Effector memory CD4-positive, alpha-beta T cell (primary cell): ENCODE measurements at places on chromosomes 7 and 10.

- H3K4me1 ChIP-seq = no peaks in the 10 kb centered on the region
- H3K36me3 ChIP-seq = no peaks in the 10 kb centered on the region
- H3K27me3 ChIP-seq = no peaks in the 10 kb centered on the region
- no peak for DNase-seq
- no peak overlapping the region for H3K4me3 ChIP-seq
Measured at GRCh38 chr10:63702092-63702491, 180.9 kb downstream of the REEP3 start.

GRCh38 chr7:1011297-1012003, 28.5 kb downstream of the CYP2W1 start:
- H3K27me3 ChIP-seq = no peaks in the 10 kb centered on the region
- peaks cover 5% of the 10 kb centered on the region for H3K4me1 ChIP-seq
- no peak overlapping the region for H3K4me3 ChIP-seq
- DNase-seq = no peak

- no peak overlapping the region for H3K27ac ChIP-seq
- peaks cover 78% of the 10 kb centered on the region for H3K4me1 ChIP-seq
- no peaks in the 10 kb centered on the region for H3K27me3 ChIP-seq
- H3K36me3 ChIP-seq = peaks cover 7% of the 10 kb centered on the region
Measured at GRCh38 chr7:55473932-55474331, 98.4 kb downstream of the VOPP1 start.

- no peak overlapping the region for H3K27ac ChIP-seq
- no peak for DNase-seq
- no peaks in the 10 kb centered on the region for H3K4me1 ChIP-seq
- H3K27me3 ChIP-seq = no peaks in the 10 kb centered on the region
- H3K36me3 ChIP-seq = no peaks in the 10 kb centered on the region
Measured at GRCh38 chr10:49360271-49361177, 35.4 kb downstream of the DRGX start.

DNA sequence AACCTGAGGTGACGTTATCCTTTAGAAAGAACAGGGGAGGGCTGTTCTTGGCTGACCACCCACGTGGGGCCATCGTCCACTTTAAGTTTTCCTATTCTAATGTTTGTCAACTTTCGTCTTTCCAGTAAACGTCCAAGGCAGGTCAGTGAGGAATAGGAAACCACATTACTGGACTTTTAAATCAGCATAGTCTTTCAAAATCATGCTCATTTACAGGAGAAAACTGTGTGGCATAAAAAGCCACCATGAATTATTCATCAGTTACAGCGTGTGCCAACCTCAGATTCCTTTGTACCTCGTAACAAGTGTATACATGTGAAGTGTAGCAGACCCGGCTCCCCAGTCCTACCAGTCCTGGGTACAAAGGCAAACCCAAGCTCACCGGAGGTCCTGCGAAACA, 25.1 kb upstream of the ABLIM1 start:
- H3K4me1 ChIP-seq = no peaks in the 10 kb centered on the region
- DNase-seq = no peak
- H3K27ac ChIP-seq = no peak overlapping the region
- H3K36me3 ChIP-seq = no peaks in the 10 kb centered on the region
- H3K27me3 ChIP-seq = no peaks in the 10 kb centered on the region

DNA sequence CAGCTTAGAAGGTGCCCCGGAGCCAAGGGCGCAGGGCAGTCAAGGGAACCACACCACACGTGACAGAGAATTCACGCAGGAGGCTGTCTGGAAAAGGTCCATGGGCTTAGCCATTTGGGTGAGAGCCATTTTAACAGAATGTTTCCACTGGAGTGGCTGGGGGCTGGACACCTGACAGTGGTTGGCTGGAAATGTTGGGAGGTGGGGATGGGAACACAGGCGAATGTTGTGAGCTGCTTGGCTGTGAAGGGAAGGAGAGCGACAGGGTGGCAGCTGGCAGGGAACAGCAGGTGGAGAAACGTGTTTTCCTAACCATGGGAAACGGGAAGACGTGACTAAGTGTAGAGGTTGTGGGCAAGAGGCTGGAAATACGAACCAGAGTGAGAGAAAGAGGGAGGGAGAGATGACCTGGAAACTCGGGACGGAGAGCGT, 100.5 kb upstream of the ZNF32 start:
- H3K27ac ChIP-seq = no peak overlapping the region
- no peaks in the 10 kb centered on the region for H3K27me3 ChIP-seq
- no peaks in the 10 kb centered on the region for H3K4me1 ChIP-seq
- no peaks in the 10 kb centered on the region for H3K36me3 ChIP-seq
- DNase-seq = no peak
- H3K4me3 ChIP-seq = no peak overlapping the region

DNA sequence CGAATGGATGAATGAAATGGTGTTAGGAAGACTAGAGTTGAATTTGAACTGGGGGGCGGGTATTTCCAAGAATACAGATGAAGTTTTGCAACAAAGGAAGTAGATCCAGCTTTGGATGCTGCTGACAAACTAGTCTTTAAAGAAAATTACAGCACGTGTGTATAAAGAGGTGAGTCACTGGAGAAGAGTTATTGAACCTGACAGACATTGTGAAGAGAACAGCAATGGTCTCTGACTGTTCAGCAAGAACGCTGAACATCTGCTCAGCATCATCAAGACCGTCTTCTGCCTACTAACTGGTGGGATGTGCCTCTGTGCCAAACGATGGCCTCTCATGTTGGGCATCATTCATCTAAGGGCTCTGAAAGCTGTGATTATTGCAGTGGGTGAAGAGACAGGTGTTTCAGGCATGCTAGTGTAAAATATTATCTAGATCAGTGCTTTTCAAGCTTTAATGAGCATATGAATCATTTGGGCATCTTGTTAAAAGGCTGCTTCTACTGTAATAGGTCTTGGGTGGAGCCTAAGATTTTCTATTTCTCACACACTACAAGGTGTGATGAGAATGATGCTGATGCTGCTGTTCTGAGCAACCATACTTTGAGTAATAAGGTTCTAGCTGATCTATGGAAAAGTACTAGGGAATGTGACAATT, 291.3 kb downstream of the PTEN start:
- no peaks in the 10 kb centered on the region for H3K27me3 ChIP-seq
- peaks cover 7% of the 10 kb centered on the region for H3K4me1 ChIP-seq
- H3K4me3 ChIP-seq = no peak overlapping the region
- H3K36me3 ChIP-seq = no peaks in the 10 kb centered on the region

DNA sequence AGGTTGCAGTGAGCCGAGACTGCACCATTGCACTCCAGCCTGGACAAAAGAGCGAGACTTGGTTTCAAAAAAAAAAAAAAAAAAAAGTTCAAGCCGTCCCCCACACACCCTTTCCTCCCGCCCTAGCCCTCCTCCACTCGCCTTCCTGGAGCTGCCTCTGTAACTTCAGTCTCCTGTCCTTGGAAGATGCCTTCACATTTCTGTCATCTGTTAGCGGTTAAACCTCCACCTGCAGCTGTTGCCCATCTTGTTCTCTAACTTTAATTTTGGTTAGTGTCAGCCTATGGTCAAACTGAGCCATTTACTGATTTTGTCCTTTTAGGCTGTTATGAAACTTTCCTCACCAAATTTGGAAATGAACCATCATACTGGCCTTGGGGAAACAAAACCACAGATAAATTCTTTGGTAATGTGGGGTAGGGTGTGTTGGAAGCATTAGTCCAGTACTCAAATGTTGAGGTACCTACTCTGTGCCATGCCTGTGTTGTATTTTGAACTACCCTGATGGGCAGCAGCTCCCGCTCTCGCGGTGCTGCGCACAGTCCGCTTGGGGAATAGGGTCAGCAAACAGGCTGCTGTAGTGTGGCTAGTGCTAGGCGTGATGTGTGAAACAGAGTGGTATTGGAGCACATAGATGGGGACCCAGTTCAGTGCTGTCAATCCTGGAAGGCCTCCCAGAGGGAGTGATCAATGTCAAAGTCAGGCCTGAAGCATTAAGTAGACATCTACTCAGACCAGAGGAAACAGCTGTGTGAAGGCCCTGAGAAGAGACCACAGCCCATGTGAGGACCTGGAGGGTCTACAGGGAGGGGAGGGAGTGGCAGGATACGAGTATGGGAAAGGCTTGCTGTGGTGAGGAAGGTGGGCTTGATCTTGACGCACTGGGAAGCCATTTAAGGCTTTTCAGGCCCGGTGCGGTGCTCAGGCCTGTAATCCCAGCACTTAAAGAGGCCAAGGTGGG, 26.9 kb downstream of the SFXN4 start:
- peaks cover 4% of the 10 kb centered on the region for H3K4me1 ChIP-seq
- no peak overlapping the region for H3K27ac ChIP-seq
- no peaks in the 10 kb centered on the region for H3K27me3 ChIP-seq
- H3K4me3 ChIP-seq = no peak overlapping the region
- no peak for DNase-seq

- no peaks in the 10 kb centered on the region for H3K27me3 ChIP-seq
- H3K4me3 ChIP-seq = no peak overlapping the region
- DNase-seq = no peak
- no peaks in the 10 kb centered on the region for H3K36me3 ChIP-seq
Measured at GRCh38 chr10:48670978-48671913, 13.4 kb upstream of the WDFY4 start.

- no peaks in the 10 kb centered on the region for H3K36me3 ChIP-seq
- H3K4me3 ChIP-seq = peak overlapping the region; percentile 18
- no peaks in the 10 kb centered on the region for H3K4me1 ChIP-seq
Measured at GRCh38 chr10:119686465-119687191, 35.4 kb downstream of the BAG3 start.

DNA sequence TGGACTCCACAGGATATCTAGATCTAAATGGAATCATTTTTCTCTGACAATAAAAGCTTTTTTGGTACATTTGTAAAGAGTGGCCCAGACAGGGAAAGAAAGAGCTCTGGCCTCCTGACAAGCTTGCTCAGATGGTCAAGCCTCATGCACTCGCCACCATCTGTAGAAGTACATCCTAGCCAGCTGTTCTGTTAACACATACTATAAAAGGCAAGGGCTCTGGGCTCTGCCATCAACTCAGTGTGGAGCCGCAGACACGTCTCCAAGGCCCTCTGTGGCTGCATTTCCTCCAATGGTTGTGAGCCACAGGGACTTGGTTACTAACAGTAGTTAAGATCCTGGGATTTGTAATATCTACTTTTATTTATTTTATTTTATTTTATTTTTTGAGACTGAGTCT, 70.8 kb upstream of the KDM7A start:
- H3K27ac ChIP-seq = no peak overlapping the region
- peaks cover 4% of the 10 kb centered on the region for H3K4me1 ChIP-seq
- no peak overlapping the region for H3K4me3 ChIP-seq
- H3K27me3 ChIP-seq = no peaks in the 10 kb centered on the region

DNA sequence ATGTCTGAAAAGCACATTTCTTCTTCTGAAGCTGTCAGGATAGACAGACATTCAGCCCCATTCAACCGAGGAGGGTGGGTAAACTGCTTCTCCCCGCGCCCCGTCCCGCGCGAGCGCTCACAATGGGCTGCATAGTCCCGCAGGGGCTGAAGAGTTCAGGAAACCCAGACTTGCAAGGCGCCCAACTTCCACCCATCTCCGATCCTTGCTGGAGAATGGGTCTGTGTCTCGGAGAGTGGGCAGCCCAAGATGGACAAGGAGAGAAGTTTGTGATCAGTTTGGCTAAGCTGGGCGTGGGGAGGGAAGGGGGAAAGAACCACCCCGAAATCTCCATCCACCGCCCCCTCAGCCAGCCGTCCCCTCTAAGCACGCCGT, 686 bp downstream of the AASS start:
- H3K27me3 ChIP-seq = no peaks in the 10 kb centered on the region
- H3K4me1 ChIP-seq = no peaks in the 10 kb centered on the region
- peak overlapping the region; percentile 60 for H3K4me3 ChIP-seq
- H3K36me3 ChIP-seq = no peaks in the 10 kb centered on the region

DNA sequence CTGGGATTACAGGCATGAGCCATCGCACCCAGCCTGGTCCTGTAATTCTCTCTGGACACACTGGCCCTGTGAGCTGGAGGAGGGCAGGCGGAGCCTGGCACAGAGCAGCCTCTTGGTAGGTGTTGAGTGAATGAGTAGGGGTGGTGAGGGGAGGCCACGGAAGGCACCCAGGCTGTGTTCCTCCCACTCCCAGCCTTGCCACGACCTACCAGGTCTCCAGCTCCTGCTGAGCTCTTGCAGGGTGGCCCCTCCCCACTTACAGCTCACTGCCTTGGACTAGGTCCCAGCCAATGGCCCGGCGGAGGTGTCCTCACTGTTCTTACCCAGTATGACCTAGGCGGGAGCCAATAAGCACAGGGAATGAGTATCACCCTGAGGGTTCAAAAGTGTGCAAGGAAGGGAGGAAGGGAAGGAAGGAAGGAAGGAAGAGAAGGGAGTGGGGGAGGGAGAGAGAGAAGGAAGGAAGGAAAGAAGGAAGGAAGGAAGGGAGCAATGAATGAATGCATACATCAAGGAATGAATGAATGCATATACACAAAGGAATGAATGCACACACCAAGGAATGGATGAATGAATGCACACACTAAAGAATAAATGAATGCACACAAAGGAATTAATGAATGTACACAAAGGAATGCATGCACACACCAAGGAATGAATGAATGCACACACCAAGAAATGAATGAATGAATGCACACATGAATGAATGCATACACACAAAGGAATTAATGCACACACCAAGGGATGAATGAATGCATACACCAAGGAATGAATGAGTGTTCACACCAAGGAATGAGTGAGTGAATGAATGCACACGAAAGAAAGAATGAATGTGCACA, 45.5 kb downstream of the GTF2IRD1 start:
- no peaks in the 10 kb centered on the region for H3K4me1 ChIP-seq
- no peaks in the 10 kb centered on the region for H3K36me3 ChIP-seq
- no peak overlapping the region for H3K27ac ChIP-seq
- no peaks in the 10 kb centered on the region for H3K27me3 ChIP-seq

DNA sequence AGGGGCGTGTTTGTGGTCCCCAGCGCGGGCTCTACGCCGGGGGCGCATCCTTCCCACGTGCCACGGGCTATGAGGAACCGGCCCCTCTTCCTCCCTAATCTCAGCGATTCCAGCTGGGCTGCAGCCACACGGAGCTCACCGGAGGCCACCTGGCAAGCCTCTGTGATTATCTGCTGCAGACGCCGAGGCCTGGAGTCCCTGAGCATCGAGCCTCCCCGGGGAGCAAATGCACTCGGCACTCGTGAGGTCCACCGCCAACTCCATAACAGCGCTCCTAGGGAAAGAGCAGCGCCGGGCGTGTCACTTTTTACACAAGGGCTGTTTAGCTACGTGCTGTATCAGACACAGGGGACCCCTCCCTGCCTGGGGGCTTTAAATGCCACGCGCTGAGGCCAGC, 101.2 kb downstream of the DYNC2I1 start:
- no peak overlapping the region for H3K27ac ChIP-seq
- peak overlapping the region; percentile 51 for H3K4me3 ChIP-seq
- peaks cover 2% of the 10 kb centered on the region for H3K4me1 ChIP-seq
- no peaks in the 10 kb centered on the region for H3K36me3 ChIP-seq
- no peak for DNase-seq
- no peaks in the 10 kb centered on the region for H3K27me3 ChIP-seq

DNA sequence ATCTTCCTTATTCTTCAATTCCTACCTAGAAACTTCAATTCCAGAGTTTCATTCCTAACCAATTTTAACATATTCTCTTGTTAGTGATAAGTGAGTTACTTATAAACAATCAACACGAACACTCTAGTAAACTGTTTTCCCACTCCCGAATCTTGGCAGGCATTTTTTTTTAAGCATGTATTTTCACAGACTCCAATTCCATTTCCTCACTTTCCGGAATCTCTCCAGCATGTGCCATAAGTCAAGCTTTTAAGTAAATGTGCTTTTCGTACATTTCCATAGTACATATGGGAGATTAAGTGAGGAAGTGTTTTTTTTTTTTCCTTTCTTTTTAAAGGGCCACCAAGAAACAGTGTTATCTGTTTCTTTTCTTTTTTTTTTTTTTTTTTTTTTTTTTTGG, 89.1 kb downstream of the FGFR2 start:
- H3K27me3 ChIP-seq = no peaks in the 10 kb centered on the region
- no peak overlapping the region for H3K27ac ChIP-seq
- no peak overlapping the region for H3K4me3 ChIP-seq
- no peaks in the 10 kb centered on the region for H3K4me1 ChIP-seq
